Right lobe of liver (tissue), 6 donors: ENCODE measurements at places on chromosomes 3 and 15. TPM values are rescaled to one million over a fixed set of nuclear protein-coding genes. Genes with fewer than 3 reads are reported as not detected.

The ZNF148 gene
- 22.1 TPM for total RNA-seq

GRCh38 chr15:80776420-80777045 lies 2.6 kb upstream of the CEMIP start:
- DNase-seq, result peak; percentile 69

- no peak for DNase-seq
Measured at GRCh38 chr15:26729581-26729980, 43.3 kb downstream of the GABRB3 start.

GRCh38 chr15:79307251-79307650 lies 3.7 kb upstream of the TMED3 start:
- DNase-seq, result no peak

DNA sequence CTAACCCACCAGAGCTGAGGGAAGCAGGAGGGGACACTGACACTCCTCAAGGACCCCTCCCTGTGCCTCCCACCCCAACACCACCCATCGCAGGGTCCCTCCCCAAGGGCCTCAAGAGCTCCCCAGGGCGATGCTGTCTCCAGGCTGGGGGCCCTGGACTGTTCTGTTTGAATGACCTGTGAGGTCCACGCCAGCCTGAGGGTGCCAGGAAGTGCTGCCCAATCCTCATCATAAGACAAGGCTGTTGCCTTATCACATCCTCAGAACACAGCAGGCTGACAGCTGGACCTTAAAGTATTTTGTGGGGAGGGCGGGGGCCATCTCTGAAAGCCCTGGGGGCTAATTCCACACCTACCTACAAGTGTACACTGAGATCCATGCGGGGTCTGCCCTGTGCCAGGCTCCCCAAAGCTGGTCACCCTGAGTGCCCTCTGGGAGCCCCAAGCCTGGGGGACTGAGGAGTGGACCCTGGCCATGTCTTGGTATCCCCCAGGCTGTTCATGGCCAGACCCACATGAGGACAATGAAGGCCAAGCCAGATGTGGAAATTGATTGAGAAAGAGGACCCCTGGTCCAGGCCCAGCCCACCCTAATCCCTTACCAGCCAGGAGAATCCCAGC lies 23.8 kb upstream of the GOLGA6C start:
- DNase-seq, result no peak
